ENCODE measurements at places on chromosomes 3 and 15.
A peak's percentile ranks its signal among the peaks of the same experiment; 100 is the strongest.

DNA sequence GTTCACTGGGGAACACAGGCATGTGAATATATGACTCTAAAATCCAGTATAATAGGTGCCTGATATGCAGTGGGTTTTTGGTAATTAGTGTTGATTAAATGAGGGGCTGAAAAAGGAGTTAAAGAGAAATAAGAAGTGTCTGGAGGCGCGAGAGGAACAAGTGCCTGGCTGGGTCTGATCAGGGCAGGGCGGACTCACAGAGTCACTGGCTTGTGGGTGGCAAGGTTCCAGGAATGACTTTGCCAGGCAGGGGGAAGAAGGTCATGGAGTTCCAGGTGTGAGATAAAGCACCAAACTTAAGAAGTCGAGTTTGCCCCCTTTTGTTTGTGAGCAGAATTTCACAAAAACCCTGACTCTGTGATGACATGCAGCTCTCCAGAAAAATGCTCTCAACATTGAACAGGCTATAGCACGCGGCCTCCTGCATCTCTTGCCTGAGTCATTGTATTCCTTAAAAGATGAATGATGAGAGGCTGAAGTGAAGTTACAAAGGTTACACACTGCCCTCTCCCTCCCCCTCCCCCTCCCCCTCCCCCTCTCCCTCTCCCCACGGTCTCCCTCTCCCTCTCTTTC lies 63.0 kb upstream of the LMCD1 start:
- no peak for DNase-seq

DNA sequence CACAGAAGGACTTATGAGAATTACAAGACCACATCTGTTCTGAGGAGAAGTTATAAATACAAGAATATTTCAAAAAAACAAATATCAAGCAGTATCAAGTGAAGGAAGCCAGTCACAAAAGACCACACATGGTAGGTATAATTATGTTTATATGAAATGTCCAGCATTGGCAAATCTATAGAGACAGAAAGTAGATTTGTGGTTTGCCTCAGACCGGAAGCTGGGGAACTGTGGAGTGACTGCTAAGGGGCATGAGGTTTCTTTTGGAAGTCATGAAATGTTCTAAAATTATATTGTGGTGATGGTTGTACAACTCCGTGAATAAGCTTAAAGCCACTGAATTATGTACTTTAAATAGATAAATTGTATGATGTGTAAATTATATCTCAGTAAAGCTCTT lies 136.9 kb downstream of the FRMD5 start:
- DNase-seq, result no peak

DNA sequence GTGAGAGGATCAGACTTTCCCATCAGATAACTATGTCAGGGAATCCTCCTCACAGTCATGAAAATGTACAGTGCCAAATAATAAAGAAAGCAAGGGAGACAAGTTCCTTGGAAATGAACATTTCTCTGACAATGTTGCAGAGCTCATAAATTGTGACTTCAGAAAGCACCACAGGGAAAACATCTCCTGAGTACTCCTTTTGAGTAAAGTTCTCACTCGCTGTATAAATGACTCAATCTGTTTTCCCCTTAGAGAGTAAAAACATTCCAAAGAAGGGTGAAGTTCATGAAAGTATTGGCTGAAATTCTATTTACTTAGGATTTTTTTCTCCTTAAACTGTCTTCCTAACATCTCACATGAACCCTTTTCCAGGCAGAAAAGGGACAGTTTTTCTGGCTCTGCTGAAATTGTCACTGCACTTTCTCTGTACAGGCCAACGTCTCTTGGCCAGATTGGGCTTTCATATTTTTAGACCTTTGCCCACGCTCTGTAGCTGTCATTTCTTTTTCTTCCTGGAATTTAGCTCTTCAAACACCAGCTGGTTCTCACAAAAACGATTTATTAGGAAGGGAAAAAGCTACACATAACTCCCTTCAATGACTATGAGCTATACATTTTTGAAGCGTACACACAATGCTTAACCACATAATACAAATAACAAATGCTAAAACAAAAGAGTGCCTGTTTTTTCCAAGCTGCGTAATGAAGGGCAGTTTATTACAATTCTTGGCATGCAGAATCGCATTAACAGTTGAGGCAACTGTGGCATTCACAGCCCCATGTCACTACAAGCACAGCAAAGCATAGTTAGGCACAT lies 216.1 kb downstream of the ATP8B4 start:
- DNase-seq, result no peak

DNA sequence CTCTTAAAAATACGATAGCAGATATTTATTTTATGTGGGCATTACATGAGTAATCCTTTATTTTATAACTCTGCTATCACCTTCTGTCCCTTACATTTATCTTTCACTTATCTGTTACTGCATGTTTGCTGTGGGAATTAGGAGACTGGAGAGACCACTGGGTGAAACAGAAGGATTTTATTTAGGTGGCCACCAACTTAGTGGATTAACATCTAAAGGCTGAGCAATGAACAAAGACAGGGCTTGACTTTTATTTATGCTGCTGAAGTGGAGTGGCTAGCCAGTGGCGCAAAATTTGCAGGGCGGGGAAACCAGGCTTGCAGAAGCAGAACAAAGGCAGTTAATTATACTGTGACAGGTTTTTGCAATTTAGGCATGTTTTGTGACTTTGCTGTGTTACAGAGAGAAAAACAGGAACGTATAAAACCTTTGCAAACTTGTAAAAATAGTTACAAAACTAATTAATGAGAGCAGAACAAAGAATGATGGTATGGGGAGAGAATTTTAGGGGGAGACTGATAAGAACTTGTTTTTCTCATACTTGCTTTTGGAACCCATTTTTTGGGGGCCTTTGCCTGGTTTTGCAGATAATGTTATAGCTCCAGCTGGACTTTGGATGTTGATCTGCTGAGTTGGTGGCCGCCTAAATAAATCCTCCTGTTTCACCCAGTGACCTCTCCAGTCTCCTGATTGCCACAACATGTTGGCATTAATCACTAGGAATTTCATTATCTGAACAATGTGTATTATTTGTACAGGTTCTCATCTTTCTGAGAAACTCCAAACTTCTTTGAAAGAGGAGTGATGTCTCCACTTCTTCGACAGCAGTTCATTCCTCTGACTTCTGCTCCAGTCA lies 18.0 kb downstream of the KLHL24 start:
- peak; percentile 38 for DNase-seq

GRCh38 chr3:10474275-10474646 lies 31.1 kb downstream of the ATP2B2 start:
- DNase-seq, result no peak

- DNase-seq, result no peak
These were observed 86.1 kb downstream of the CGNL1 start for GRCh38 chr15:57462381-57462780.

DNA sequence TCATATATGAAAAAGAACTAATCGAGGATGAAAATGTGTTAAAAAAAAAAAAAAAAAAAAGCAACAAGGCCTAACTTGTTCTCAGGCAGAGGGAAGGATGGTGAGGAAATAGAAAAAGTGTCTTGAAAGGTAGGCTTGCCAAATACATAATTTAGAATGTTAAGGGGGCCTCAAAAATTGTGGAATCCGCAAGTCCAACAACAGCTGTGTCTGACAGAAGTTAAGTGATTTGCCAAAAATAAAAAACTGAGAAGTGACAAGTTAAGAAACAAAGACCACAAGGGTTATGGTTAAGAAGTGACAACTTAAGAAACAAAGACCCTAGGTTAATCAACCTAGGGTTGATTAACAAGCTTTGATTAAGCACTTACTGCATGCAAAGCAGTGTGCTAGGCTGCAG lies 110.6 kb downstream of the P2RY1 start:
- no peak for DNase-seq

DNA sequence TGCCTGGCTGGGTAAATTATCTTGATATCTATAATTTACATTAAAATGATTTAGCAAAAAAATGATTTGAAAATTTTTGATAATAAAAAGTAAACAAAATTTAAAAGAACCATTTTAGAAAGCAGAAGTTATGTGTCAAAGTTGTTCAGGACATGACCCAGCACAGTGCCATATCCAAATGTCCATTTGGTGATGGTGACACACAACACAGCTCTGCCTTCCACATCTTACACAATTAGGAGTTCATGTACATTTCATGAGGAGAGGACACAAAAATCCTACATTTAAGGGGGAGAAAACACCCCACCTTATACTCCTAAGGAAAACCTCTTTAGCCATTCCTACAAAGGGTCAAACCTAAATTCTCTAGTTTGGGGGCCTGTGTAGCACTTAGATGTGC lies 10.7 kb upstream of the UBE2E1 start:
- no peak for DNase-seq

- no peak for DNase-seq
These were observed 537.3 kb upstream of the TGFBR2 start for GRCh38 chr3:30069056-30069455.

GRCh38 chr15:82305621-82306048 lies 43.0 kb downstream of the SAXO2 start:
- no peak for DNase-seq

Measured in CD4-positive, alpha-beta T cell treated with Interleukin-17A for 1 hour (primary cell).